Uterus (tissue), 4 donors: ENCODE measurements at places on chromosomes 2 and 18. TPM values are rescaled to one million over a fixed set of nuclear protein-coding genes. Genes with fewer than 3 reads are reported as not detected.

- H3K4me1 ChIP-seq = no peaks in the 10 kb centered on the region
- no peak overlapping the region for H3K4me3 ChIP-seq
- no peaks in the 10 kb centered on the region for H3K27me3 ChIP-seq
- no peak overlapping the region for H3K27ac ChIP-seq
Observed at GRCh38 chr2:145595296-145595695, 1075.4 kb upstream of the ZEB2 start.

GRCh38 chr2:54952978-54953456 lies 97.2 kb downstream of the RTN4 start:
- no peak overlapping the region for H3K4me3 ChIP-seq
- H3K36me3 ChIP-seq = no peaks in the 10 kb centered on the region
- DNase-seq = no peak
- H3K27ac ChIP-seq = no peak overlapping the region

GRCh38 chr2:169082995-169083394 lies 13.6 kb downstream of the DHRS9 start:
- H3K36me3 ChIP-seq = no peaks in the 10 kb centered on the region
- no peaks in the 10 kb centered on the region for H3K27me3 ChIP-seq
- no peak overlapping the region for H3K4me3 ChIP-seq
- DNase-seq = no peak

DNA sequence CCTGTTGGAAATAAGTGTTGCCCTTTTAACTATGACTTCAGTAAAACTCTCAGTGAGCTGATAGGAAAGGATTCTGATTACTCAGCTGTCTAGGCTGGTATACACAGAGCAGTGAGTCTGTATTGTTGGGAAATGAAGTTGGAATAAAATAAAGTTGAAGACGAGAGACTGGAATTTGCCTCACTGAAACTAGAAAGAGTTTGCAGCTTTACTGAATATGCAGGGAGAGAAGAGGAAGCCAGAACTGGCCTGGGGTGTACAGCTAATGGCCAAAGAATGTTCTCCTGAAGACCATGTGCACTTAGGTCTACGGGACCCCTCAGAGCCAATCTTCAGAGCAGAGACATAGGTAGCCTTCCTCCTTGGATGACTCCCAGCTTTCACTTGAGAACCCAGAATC lies 26.5 kb downstream of the EIF4E2 start:
- no peak overlapping the region for H3K27ac ChIP-seq
- DNase-seq = no peak
- no peaks in the 10 kb centered on the region for H3K4me1 ChIP-seq
- no peaks in the 10 kb centered on the region for H3K36me3 ChIP-seq
- no peak overlapping the region for H3K4me3 ChIP-seq

DNA sequence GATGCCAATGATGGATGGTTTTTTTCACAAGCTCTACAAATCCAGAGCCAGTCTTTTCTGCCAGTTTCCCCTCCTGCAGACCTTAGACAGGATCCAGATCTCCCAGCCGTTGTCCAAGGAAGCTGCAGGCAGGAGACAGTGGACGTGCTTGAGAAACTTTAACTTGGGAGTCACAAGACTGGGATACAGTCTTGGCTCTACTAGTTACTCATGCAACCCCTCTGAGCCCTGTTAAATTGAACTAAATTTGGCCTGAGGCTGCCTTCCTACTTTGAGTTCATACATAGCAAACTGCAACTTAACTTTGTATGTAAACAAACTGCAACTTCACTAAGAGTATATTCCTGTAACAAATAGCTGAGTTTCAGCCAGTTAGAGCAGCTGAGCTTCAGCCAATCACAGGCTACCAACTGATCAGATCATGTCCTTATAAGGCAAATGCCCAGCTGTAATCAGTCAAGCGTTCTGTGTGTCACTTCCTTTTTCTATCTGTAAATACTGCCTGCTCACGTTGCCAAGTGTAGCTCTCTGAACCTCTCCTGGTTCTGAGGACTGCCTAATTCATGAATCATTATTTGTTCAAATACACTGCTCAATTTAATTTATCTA lies 140.9 kb downstream of the CAPN13 start:
- peak overlapping the region; percentile 70 for H3K27ac ChIP-seq
- H3K36me3 ChIP-seq = no peaks in the 10 kb centered on the region
- peaks cover 3% of the 10 kb centered on the region for H3K4me1 ChIP-seq
- no peak overlapping the region for H3K4me3 ChIP-seq
- no peaks in the 10 kb centered on the region for H3K27me3 ChIP-seq
- peak; percentile 37 for DNase-seq

DNA sequence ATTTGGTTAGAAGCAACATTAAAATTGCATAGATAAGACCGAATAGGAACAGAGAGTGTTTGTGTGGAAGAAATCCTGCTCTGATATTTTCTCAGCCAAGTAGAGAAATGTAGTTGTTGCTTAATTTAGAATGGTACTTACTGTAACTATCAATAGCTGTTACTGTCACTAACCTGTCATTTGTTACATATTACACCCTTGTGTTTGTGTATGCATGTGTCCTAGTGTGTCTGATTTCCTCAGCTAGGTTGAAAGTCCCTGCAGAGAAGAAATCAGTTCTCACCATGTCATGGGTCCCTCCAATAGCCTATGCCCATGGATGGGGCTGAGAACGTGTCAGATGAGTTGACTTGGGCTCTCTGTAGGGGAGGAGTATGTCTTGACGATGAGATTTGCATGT lies 94.4 kb downstream of the SPTBN1 start:
- H3K27ac ChIP-seq = no peak overlapping the region
- H3K36me3 ChIP-seq = no peaks in the 10 kb centered on the region
- no peak overlapping the region for H3K4me3 ChIP-seq
- H3K27me3 ChIP-seq = no peaks in the 10 kb centered on the region
- DNase-seq = no peak
- peaks cover 2% of the 10 kb centered on the region for H3K4me1 ChIP-seq

DNA sequence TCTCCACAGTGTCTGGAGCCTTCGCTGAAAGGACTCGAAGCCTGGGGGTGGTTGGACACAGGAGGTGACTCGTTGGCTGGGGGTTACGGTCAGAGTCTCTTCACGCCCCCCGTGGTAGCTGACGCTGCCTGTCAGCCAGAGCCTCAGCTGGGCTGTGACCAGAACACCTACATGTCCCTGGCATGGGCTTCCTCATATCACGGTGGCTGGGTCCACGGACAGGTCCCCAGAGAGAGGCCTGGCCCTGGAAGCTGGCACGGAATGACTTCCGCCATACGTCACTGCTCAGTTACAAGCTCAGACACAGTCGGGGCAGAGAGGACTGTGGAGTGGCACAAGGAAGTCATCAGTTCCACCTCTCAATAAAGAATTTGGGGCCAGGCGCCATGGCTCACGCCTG lies 28.5 kb downstream of the ITGB1BP1 start:
- DNase-seq = no peak
- no peak overlapping the region for H3K27ac ChIP-seq
- peaks cover 6% of the 10 kb centered on the region for H3K4me1 ChIP-seq
- no peaks in the 10 kb centered on the region for H3K27me3 ChIP-seq
- no peaks in the 10 kb centered on the region for H3K36me3 ChIP-seq

DSG2 gene
- total RNA-seq = 3.5 TPM

- DNase-seq = no peak
- no peak overlapping the region for H3K27ac ChIP-seq
- peaks cover 26% of the 10 kb centered on the region for H3K27me3 ChIP-seq
- no peak overlapping the region for H3K4me3 ChIP-seq
Observed at GRCh38 chr2:192190474-192190873, 4.3 kb downstream of the TMEFF2 start.

DNA sequence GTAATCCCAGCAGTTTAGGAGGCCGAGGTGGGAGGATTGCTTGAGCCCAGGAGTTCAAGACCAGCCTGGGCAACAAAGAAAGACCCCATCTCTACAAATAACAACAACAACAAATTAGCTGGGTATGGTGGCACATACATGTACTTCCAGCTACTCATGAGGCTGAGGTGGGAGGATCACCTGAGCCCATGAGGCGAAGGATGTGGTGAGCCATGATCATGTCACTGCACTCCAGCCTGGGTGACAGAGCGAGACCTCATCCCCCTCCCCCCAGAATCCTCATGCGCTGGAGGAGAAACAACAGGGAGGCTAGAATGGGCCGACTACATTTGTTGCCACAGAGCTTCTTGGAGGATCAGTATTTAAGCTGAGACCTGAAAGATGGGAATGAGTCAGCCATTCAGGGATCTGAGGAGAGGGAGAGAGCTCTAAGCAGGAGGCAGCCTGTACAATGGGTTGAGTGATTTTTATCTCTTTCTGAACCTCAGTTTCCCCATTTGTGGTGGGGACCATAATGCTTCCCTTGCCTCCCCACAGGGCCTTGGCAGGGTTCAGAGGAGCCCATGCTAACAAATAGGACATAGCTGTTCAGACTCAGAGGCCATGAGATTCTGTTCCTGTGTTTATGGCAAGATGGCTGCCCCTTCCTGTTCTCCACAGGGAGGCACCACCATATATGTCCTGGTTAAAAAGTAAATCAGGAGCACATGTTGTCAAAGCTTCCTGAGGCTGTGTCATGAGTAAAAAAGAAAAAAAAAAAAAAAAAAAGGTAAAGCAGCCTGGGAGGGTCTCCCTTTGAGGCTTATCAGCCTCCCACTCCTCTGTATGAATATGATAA lies 131.4 kb upstream of the HAAO start:
- H3K27me3 ChIP-seq = no peaks in the 10 kb centered on the region
- H3K36me3 ChIP-seq = no peaks in the 10 kb centered on the region
- H3K4me1 ChIP-seq = peaks cover 35% of the 10 kb centered on the region
- no peak overlapping the region for H3K4me3 ChIP-seq

GRCh38 chr2:56502616-56503015 lies 318.8 kb downstream of the CCDC85A start:
- no peak for DNase-seq
- no peak overlapping the region for H3K27ac ChIP-seq
- no peaks in the 10 kb centered on the region for H3K36me3 ChIP-seq

DNA sequence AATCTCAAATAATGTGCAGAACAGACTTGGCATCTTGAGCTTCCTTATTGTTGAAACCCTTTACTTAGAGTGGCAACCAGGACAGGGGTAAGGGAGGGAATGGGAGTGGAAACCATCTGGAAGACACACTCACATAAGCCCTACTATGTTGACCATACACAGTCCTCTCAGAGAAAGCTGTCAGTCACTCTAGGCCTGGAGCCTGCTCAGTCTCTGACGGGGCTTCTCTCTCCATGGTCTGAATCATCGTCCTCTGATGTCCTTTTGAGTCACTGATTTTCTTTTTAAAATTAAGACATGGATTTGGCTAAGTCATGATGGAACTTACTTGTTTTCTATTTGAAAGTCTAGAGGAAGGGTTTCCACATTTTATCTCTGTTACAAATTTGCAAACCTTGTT lies 74.0 kb downstream of the MYO1B start:
- H3K4me3 ChIP-seq = no peak overlapping the region
- no peaks in the 10 kb centered on the region for H3K27me3 ChIP-seq
- H3K36me3 ChIP-seq = no peaks in the 10 kb centered on the region
- H3K27ac ChIP-seq = no peak overlapping the region
- no peak for DNase-seq
- H3K4me1 ChIP-seq = no peaks in the 10 kb centered on the region

DNA sequence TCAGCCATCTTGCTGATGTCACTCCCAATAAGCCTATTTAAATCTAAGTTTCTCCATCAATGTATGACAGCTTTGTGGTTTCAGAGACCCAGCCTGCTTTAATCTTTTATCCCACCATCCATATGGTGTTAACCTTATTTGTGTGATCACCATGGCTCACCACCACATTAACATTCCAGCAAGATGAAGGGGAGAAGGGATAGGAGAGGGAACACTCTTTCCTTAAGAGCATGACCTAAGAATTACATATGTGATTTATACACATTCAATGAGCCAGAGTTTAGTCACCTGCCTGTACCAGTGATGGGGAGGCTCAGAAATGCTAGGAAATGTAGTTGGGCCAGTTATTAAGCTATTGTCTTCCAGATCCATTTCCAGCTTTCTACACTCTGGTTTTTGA lies 44.5 kb upstream of the CHN1 start:
- no peaks in the 10 kb centered on the region for H3K36me3 ChIP-seq
- no peak overlapping the region for H3K4me3 ChIP-seq
- no peaks in the 10 kb centered on the region for H3K4me1 ChIP-seq
- H3K27me3 ChIP-seq = no peaks in the 10 kb centered on the region

- H3K36me3 ChIP-seq = no peaks in the 10 kb centered on the region
- DNase-seq = no peak
- H3K4me1 ChIP-seq = no peaks in the 10 kb centered on the region
- H3K27me3 ChIP-seq = no peaks in the 10 kb centered on the region
Observed at GRCh38 chr18:8735274-8735673, 29.9 kb downstream of the MTCL1 start.

DNA sequence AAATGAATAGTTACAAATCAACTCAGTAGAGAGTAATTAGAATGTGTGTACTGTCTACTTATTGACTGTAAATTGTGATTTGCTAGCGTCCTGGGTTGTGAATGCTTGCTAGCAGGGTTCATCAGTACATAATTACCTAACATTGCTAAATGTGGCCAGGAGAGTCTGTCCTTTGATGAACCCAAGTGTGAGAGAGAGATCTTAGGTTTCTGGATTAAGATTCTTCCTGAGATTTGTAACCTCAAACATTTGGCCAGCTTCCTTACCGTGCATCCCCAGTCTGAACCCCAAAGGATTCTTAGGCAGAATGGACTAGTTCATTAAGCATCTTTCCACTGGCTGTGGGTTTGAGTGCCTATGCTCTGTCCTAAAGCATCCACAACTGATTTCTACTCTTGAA lies 84.0 kb upstream of the ITPRID2 start:
- H3K27ac ChIP-seq = no peak overlapping the region
- H3K4me1 ChIP-seq = no peaks in the 10 kb centered on the region
- no peaks in the 10 kb centered on the region for H3K36me3 ChIP-seq
- DNase-seq = no peak

- H3K27ac ChIP-seq = no peak overlapping the region
- H3K4me3 ChIP-seq = no peak overlapping the region
- H3K4me1 ChIP-seq = no peaks in the 10 kb centered on the region
- no peak for DNase-seq
- H3K36me3 ChIP-seq = no peaks in the 10 kb centered on the region
Observed at GRCh38 chr2:37357069-37357468, 12.6 kb downstream of the QPCT start.

C1GALT1C1L gene
- not detected for total RNA-seq

DNA sequence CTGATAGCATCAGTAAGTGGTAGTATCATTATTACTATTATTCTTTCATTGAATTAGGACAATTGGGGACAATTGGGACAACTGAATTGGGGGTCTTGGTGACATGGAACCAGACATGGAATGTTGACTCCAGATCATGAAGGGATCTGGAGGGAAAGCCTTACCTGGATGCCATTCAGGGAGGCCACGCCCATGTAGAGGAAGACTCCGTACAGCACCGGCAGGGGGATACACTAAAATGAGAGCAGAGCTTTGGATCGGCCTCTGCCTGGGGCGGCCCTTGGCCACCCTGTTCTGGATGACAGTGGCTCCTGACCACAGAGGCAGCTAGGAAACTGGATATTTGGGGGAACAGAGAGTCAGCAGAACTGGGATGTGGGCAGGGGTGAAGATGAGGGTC lies 29.2 kb downstream of the MTHFD2 start:
- no peaks in the 10 kb centered on the region for H3K27me3 ChIP-seq
- no peak overlapping the region for H3K4me3 ChIP-seq
- H3K27ac ChIP-seq = no peak overlapping the region
- H3K4me1 ChIP-seq = no peaks in the 10 kb centered on the region
- no peak for DNase-seq

SPEG gene
- total RNA-seq = 318 TPM

- DNase-seq = no peak
- no peaks in the 10 kb centered on the region for H3K4me1 ChIP-seq
- no peaks in the 10 kb centered on the region for H3K36me3 ChIP-seq
- no peak overlapping the region for H3K27ac ChIP-seq
- no peak overlapping the region for H3K4me3 ChIP-seq
Observed at GRCh38 chr2:69046221-69046662, 33.3 kb downstream of the ANTXR1 start.

GRCh38 chr18:1619507-1619906 lies 714.8 kb downstream of the ADCYAP1 start:
- H3K36me3 ChIP-seq = no peaks in the 10 kb centered on the region
- no peak for DNase-seq
- H3K4me1 ChIP-seq = no peaks in the 10 kb centered on the region
- no peak overlapping the region for H3K4me3 ChIP-seq
- no peak overlapping the region for H3K27ac ChIP-seq

NR4A2 gene
- total RNA-seq = 15.9 TPM

GLI2 gene
- total RNA-seq = 22.2 TPM

TRIM43 gene
- total RNA-seq = not detected
